Activated CD4-positive, alpha-beta T cell treated with anti-CD3 and anti-CD28 coated beads, Interleukin-2, amount 10 ng/mL, durations not matched to agents 24 days and 14 days (primary cell): ENCODE measurements at places on chromosomes 5 and 9.

GRCh38 chr9:135773530-135774238 lies 71.7 kb downstream of the KCNT1 start:
- DNase-seq: no peak

DNA sequence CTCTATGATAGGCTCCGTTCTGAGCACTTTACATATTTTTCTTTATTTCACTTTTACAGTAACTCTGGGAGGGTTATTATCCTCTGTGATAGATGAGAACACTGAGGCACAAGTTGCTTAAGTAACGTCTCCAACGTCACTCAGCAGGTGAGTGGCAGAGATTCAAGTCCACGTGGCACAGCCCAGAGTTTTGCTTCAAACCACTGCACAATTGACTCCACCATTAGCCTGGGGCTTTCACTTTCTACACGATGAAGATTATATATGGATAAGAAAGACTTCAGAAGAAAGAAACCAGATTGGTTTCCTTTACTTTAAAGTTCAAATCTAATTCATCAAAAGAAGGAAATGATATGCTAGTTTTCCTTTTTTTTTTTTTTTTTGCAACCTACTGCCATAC lies 245.9 kb downstream of the SYK start:
- peak; percentile 89 for DNase-seq

DNA sequence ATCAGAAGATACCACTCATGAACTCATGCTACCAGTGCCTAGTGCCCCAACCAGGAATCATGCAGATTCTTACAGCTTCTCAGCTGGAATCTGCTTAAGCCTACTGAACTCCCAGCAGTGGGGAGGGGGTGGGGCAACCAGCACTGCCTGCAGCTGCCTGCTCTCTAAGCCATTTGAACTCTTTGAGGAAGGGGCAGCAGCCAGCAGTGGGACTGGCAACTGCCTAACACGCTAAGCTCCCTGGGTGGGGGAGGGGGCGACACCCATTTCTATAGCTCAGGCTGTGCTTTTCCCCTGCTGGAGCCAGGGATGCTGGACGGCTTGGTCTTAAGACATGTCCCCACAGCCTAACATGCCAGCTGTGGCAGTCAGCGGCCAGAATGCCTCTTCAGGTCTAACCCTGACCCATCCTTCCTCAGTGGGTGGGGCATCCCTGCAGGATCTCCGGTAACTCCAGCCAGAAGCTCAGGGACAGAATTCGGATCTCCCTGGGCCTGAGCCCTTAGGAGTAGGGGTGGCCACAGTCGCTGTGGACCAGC lies 889.7 kb downstream of the CDH9 start:
- no peak for DNase-seq

- no peak for DNase-seq
Measured at GRCh38 chr5:61327760-61328753, 4.0 kb upstream of the ZSWIM6 start.

DNA sequence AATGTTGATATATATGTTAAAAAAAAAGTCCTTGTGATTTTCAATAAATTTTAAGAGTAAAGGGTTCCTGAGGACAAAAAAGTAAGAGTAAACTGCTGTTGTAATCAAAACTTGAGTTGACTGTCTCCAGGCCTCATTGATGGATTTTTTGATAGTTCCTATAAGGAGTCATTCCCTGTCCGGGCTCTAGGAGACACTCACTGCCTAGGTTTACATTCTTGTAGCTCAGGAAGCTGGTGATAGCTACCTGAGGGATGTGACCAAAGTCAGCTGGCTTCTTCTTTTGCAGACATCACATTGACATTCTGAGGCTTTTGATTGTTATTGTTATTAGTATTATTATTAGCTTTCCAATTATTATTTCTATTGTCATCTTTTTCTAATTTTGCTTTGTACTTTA lies 116.5 kb upstream of the FBXL7 start:
- no peak for DNase-seq

GRCh38 chr5:96997265-96997859 lies 61.5 kb downstream of the LNPEP start:
- DNase-seq: peak; percentile 67

- no peak for DNase-seq
Measured at GRCh38 chr9:70517926-70518610, 103.6 kb upstream of the KLF9 start.

DNA sequence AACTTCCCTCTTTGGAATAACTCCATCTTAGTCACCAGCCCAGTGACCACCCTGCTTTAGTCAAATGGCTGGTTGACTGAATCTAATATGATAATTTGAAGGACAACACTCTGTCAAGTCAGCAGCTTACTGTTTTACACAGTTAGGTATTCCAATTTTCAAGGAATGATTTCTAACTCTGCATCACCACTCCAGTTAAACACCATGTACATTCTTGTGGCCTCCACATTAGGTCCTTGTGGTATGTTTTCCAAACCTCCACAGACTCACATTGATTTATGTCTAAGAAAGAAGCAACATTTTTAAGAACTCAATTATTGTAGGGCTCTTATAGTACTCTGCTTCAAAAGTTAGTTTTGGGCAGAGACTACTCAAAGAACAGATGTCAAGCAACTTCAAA lies 110.7 kb downstream of the TLE1 start:
- DNase-seq: no peak

DNA sequence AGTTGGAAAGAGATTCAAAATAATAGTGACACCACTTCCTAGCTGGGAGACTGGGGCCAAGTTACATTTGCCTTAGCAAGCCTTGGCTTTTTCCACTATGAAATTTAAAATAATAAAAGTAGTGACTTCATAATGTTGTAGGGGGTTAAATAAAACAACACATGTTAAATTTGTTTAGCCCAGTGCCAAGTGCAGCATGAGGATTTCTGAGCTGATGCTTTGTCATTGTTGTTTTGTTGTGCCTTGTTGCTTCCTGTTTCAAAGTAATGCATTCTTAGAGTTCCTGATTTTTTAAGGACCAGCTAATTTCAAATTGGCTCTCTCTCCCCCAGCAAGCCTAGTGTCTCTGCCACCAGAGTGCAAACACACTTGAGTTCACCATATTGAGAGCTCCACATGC lies 270.7 kb upstream of the PAPPA start:
- DNase-seq: no peak

DNA sequence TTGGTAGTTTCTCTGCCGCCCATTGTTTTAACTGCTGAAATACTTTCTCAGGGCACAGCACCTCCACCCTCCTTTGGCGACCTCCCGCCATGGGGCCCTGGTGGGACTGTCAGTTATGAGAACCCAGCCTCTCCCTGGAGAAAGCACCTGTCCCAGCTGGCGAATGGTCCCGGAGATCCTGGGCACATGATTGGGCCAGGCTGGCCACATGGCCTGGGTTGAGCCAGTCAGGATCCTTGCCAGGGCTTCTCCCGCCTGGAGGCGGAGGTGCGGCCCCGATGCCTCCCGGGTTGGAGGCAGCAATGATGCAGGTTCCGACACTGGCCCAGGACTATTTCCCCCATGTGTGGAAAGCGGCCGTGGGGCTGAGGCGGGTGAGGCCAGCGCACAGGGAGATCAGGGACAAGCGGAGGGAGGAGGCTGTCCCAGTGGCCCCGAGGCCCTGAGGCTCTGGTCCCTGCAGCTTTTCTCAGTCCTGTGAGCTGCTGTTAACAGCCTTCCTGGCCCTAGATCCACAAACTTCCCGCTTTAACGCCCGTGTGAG lies 13.6 kb downstream of the UNC5A start:
- DNase-seq: no peak
